Right hindlimb (tissue), 1 donor: ENCODE measurements at places on chromosomes 3 and 15.

- no peak for DNase-seq
Observed at GRCh38 chr3:119703820-119704531, 1.2 kb downstream of the CFAP91 start.

GRCh38 chr15:33788906-33789540 lies 179.3 kb upstream of the CHRM5 start:
- no peak for DNase-seq

- DNase-seq: no peak
Observed at GRCh38 chr3:41424543-41425300, 225.4 kb downstream of the CTNNB1 start.

GRCh38 chr3:44661189-44661588 lies 12.7 kb downstream of the ZNF35 start:
- no peak for DNase-seq

- peak; percentile 49 for DNase-seq
Observed at GRCh38 chr15:70198441-70199123, 100.9 kb upstream of the TLE3 start.
